Ovary (tissue), 10 donors: ENCODE measurements at places on chromosomes 4 and X.

- H3K4me1 ChIP-seq, result no peaks in the 10 kb centered on the region
- DNase-seq, result no peak
- H3K4me3 ChIP-seq, result no peak overlapping the region
- no peaks in the 10 kb centered on the region for H3K27me3 ChIP-seq
- no peaks in the 10 kb centered on the region for H3K36me3 ChIP-seq
Measured at GRCh38 chrX:8639949-8640475, 91.9 kb downstream of the ANOS1 start.

GRCh38 chrX:68995780-68996551 is 167.1 kb downstream of the EFNB1 start:
- peak overlapping the region; percentile 6 for H3K27ac ChIP-seq
- H3K36me3 ChIP-seq, result no peaks in the 10 kb centered on the region
- H3K4me3 ChIP-seq, result no peak overlapping the region
- H3K27me3 ChIP-seq, result no peaks in the 10 kb centered on the region
- peak; percentile 74 for DNase-seq

- no peaks in the 10 kb centered on the region for H3K36me3 ChIP-seq
- H3K4me1 ChIP-seq, result peaks cover 6% of the 10 kb centered on the region
- peak; percentile 63 for DNase-seq
- H3K4me3 ChIP-seq, result no peak overlapping the region
- no peak overlapping the region for H3K27ac ChIP-seq
Measured at GRCh38 chr4:53128706-53129357, 237.0 kb downstream of the SCFD2 start.

- H3K27ac ChIP-seq, result no peak overlapping the region
- DNase-seq, result no peak
- no peaks in the 10 kb centered on the region for H3K27me3 ChIP-seq
Measured at GRCh38 chr4:26163425-26164362, 157.1 kb upstream of the RBPJ start.

- no peak overlapping the region for H3K27ac ChIP-seq
- H3K27me3 ChIP-seq, result no peaks in the 10 kb centered on the region
- H3K4me1 ChIP-seq, result no peaks in the 10 kb centered on the region
- no peaks in the 10 kb centered on the region for H3K36me3 ChIP-seq
- H3K4me3 ChIP-seq, result no peak overlapping the region
Measured at GRCh38 chrX:51876441-51876840, 17.0 kb upstream of the MAGED1 start.

- H3K4me1 ChIP-seq, result no peaks in the 10 kb centered on the region
- H3K36me3 ChIP-seq, result no peaks in the 10 kb centered on the region
- no peak overlapping the region for H3K4me3 ChIP-seq
Measured at GRCh38 chrX:17944833-17945497, 83.9 kb upstream of the RAI2 start.

GRCh38 chr4:23929248-23929647 is 39.4 kb upstream of the PPARGC1A start:
- DNase-seq, result no peak
- no peaks in the 10 kb centered on the region for H3K36me3 ChIP-seq
- H3K4me1 ChIP-seq, result no peaks in the 10 kb centered on the region
- H3K4me3 ChIP-seq, result no peak overlapping the region

DNA sequence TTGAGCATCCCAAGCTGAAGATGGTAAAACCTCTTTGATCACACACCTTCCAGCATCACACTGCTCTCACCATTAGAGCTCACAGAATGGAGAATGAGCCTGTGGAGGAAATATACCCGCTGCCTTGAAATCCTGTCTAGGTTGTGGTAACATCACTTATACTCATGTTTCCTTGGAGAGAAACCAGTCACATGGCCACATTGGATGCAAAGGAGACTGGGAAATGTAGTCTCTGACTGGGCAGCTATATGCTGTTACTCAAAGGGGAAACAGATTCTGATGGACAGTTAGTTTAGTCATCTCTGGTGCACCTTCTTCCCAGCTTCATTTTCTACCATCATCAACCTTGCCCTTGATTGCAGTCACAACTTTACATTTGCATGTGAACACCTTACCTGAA is 286.3 kb downstream of the ANKRD50 start:
- H3K4me3 ChIP-seq, result no peak overlapping the region
- no peak overlapping the region for H3K27ac ChIP-seq

DNA sequence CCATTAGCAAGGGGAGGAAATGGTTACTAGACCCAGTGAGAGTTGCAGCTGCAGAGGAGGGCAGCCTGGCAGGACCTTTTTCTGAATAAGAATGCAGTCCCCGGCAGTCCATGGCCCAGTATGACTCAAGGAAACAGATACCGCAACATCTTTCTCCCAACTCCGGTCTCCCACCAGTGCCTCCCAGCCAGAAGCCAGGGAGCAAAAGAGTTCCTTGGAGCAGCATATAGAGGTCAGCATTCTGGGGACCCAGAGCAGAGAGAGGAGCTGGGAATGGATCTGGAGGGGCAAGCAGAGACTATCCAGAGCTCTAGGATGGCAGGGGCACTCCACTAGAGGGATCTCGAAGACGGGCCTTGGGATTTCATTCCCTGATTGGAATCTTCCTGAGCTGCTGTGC is 339.2 kb upstream of the AADAT start:
- no peak overlapping the region for H3K27ac ChIP-seq

DNA sequence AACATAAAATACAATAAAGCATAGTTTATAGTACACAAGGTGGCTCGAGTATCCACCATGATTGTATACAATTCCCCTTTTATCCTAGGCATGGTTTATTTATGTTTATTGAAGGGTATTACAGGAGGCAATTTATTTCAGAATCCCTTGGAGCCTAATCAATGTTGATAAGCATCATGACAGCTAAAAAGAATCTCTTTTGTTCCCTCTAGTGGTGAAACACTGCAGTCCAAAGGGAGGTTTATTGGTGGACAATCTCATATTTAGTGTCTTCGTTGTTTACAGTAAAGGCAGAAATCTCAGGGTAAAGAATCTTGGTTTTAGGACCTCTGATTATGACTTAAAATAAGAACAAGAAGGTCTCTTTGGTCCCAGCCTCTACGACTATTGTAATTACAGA is 1712.5 kb downstream of the C4orf33 start:
- no peak overlapping the region for H3K27ac ChIP-seq
- no peaks in the 10 kb centered on the region for H3K27me3 ChIP-seq
- no peaks in the 10 kb centered on the region for H3K36me3 ChIP-seq
- H3K4me1 ChIP-seq, result no peaks in the 10 kb centered on the region
- no peak for DNase-seq

DNA sequence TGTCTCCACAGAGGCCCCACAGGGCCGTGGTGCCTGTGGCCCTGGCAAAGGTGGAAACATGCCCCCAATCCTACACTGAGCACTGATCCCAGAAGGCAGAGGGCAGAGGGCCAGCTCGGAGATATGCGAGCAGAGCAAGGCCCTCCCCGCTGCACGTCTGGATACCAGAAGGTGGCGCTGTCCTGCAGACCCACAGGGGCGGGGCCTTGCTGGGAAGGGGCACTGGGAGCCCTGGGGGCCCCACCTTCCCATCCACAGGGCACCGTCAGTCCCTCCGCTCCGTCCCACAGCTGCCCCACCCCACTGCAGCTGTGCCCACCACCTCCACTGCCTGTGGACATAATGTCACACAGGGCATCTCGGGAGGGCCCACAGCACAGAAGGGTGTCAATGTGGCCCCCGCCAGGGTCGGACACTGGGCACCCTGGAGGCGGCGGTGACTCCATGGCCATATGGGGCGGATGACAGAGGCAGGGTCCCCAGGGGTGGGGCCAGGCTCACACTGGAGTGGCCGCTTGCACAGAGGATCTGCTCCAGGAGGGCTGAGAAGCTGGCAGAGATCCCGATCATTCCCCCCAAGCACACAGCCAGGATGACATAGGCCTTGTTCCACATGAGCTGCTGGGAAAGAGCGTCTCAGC is 4.8 kb downstream of the SLC49A3 start:
- peak; percentile 50 for DNase-seq
- no peaks in the 10 kb centered on the region for H3K4me1 ChIP-seq
- no peak overlapping the region for H3K27ac ChIP-seq
- H3K4me3 ChIP-seq, result no peak overlapping the region
- H3K27me3 ChIP-seq, result no peaks in the 10 kb centered on the region

DNA sequence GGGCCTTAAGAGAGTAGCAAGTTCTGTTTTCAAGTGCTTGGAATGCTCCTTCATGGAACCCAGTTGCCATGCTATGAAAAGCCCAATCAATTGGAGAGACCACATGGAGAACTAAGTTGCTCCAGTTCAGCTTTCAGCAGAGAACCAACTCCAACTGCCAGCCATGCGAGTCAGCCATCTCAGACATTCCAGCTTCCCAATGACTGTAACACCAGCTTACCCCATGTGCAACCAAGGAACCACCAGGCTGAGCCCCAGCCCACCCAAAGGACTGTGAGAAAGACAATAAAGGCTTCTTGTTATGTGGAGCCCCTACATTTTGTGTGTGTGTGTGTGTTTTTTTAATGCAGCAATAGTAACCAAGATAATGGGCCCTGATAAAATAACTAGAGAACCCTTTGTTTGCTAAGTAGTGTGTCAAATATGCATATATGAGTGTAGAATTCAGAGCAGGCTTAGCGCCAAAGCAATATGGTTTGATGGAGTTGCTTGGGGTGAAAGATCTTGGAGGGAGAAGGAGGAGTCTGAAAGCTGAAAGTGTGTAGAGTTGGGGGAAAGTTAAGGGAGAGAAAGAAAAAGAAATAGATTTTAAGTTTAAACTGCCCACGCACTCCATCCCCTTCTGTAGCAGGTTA is 35.0 kb upstream of the CCKAR start:
- no peaks in the 10 kb centered on the region for H3K36me3 ChIP-seq
- no peaks in the 10 kb centered on the region for H3K4me1 ChIP-seq
- H3K27me3 ChIP-seq, result no peaks in the 10 kb centered on the region
- no peak for DNase-seq

DNA sequence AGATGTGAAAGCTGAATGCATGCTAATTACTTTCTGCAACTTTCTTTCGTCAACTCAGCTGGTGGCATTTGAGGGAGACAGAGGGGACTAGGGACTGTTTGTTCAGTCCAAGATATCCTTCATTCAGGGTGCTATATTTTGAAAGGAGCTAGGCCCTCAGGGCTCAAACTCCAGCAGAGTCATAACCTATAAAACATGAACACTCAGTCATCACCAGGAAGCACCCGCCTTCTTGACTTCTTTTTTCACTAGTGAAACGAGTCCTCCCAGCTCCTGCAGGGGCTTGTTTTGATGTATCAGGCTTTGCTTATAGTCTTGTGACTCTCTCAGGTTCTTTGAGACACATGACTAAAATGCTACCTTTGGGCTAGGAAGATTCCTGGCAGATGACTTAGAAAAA is 230.6 kb downstream of the PCDH7 start:
- H3K27ac ChIP-seq, result no peak overlapping the region
- H3K4me3 ChIP-seq, result no peak overlapping the region
- no peaks in the 10 kb centered on the region for H3K4me1 ChIP-seq
- peaks cover 4% of the 10 kb centered on the region for H3K27me3 ChIP-seq
- no peaks in the 10 kb centered on the region for H3K36me3 ChIP-seq
